T-helper 17 cell (primary cell): ENCODE measurements at places on chromosomes 4 and X.

GRCh38 chr4:81049907-81050306 is 19.4 kb downstream of the BMP3 start:
- DNase-seq, result no peak

DNA sequence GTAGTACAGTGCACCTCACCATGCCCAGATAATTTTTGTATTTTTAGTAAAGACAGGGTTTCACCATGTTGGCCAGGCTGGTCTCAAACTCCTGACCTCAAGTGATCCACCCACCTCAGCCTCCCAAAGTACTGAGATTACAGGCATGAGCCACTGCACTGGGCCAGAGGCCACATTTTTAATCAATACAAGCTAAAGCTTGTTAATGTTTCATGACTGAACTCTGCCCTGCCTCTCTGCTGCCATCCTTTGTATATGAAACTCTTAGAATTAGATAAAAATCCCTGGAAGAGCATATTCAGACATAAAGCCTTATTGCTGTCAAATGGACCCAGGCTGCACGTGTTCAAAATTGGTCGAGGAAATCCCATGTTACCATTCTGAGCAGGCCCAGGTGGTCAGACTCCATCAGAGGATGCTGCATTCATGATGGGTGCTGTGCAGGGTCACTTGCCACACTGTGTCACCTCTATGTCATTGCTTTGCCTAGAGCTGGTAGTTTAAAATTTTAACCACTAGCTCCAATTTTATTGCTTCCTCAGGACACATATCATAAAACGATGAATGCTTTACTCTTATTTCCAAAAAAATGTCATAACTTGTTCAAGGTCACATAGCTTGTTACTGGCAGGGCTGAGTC is 45.2 kb downstream of the LNX1 start:
- no peak for DNase-seq

GRCh38 chr4:140448162-140448561 is 20.7 kb upstream of the CLGN start:
- DNase-seq, result no peak

DNA sequence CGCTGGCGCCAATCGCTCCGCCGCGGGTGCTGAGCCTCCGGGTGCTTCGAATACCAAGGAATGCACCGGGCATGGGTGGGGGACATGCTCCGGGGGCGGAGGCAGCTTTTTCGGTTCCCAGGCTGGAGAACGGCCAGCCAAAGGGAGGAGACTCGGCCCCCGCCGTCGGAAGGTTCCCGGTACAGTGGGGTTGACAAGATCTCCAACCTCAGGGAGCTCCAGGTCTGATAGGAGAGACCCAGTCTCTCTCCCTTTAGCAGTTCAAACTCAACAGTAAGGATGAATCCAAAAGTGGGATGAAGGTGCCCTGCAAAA is 29.1 kb upstream of the BCORL1 start:
- DNase-seq, result no peak

DNA sequence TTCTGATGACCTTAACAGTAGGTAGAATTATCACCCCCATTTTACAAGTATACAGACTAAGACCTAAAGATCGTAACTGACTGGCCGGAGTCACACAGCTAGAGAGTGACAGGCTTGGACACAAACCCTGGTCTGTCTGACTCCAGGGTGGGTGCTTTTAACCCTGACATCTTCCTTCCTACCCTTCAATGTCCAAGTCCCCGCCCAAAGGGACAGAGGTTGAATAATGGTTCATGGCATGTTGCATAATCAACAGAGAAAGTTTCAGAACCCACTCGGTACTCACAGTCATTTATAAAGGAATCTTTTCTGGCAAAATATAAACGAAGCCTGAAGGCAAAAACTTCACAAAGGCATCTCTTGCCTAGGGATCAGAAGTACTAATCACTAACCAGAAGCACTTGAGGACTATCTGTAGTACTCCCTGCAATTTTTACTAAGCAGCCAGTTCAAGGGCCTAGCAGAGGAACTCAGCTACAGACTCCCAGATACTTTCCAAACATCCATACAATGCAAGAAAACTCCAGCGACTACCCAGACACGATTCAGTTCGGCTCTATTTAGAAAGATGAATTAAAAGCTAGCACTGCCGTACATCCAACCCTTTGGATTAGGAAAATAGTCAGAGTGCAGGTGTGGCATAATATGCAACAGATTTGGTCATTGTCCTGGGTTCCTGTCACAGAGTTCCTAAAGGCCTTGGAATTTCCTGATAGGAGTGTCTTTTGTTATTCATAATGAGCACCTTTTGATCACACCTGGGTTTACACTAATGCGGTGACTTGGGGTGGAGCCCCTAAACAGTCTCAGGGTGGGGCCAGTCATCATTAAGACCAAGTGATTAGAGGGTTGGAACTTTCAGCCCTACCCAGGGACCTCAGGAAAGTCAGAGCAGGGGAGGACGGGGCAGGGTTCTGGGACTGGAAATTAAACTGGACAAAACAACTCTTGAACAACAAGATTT is 44.0 kb downstream of the RELL1 start:
- DNase-seq, result no peak

GRCh38 chr4:110197529-110198042 is 829 bp downstream of the ELOVL6 start:
- DNase-seq, result no peak

- DNase-seq, result no peak
Measured at GRCh38 chr4:8077181-8078108, 81.2 kb downstream of the ABLIM2 start.

- DNase-seq, result no peak
Measured at GRCh38 chr4:129966175-129966574, 870.2 kb downstream of the C4orf33 start.

- no peak for DNase-seq
Measured at GRCh38 chrX:35023683-35024082, 81.1 kb downstream of the FAM47B start.

DNA sequence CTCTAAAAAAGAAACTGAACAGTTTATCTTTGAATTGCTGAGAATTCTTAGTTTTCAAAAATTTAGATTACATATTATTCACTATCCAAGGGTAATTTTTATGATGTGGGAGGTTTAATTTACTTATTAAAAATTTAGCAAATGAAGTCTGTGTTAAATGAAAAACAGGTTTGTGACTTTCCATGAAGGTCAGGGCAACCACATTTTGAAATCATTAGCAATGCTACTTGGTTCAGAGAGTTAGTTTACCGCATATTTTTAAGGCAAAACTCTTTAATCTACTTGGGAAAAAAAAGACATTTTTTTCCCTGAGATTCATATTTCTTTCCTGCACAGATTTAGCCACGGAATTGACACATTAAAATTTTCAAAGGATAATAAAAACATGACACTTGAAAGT is 37.3 kb upstream of the PRSS12 start:
- DNase-seq, result no peak

DNA sequence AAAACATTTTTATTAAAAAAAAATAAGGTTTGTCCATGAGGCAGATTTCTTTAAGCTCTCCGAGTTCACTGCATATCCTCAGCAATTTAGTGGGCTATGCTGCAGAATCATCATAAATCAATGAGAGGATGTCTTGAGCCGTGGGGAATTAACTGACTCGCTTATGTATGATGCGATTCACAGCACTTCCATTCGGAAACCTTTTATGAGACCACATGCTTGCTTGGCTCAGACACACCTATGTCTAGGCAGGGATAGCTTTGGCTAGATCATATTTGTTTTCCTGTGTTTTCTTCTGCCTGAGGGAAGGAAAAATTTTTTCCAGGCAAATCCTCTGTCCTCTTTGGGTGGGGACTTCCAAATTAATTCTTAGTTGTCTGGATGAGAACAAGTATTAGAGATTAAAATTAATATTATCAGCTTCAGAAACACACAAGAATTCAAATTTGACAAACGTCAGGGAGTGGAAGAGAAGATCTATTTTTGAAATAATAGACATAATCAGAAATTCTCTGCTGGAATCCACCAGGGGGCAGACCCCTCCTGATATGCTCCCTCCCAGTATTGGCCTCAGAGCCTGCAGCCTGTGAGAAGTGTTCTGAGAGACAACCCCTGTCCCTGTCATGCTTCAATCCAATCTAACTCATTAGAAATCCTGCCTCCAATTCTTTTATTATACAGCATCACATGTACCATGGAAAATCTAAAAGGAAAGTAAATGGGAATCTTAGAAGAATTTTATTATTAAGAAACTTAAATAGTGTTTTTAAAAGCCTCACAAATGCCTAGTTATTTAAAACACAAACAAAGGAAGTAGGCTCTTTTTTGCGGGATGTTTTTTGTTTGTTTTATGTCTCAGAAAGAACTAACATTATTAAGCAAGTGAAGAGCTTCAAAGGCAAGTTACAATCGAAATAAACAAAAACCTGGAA is 345.1 kb upstream of the TACR3 start:
- no peak for DNase-seq

DNA sequence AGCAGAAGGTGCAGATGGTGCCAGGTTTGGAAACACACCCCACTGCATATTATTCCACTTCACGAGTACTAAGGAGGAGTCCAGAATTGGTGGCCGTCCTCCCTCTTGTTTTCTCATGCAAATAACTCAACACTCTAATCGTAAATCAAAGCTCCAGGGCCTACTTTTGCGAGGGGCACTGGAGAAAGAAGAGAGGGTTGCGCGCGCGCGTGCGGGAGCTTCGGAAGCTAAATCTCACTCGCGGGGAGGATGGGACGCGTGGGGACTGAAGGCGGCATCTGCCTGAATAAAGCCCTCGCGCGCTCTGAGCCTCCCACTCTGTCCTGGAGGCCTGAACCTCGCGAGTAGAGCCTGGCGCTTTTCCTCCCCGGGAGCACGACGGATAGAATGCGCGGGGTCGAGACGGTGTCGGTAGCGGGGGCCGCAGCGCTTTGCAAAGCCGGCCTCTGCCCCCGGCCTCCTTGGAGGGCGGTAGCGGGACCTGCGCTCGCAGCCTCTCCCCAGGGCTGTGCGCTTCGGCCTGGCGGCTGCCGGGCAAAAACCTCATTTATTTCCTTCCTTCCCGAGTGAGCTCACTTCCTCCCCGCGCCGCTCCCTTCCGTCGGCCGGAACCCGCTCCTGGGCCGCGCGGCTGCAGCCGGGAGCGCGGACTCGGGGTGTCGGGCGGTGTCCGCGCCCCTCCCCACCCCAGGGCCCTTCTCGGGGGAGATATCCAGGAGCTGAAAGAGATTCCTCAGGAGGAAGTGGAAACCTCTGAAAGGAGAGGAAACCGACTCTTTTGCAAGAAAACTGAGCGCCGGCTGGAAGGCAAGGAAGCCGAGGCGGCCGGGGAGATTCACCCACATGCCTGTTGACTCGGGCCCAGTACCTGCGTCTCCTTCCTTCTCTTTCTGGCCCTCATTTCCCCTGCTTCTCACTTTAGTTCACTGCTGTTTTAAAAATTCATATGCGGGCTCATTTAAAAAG is 20.7 kb downstream of the HAND2 start:
- no peak for DNase-seq

DNA sequence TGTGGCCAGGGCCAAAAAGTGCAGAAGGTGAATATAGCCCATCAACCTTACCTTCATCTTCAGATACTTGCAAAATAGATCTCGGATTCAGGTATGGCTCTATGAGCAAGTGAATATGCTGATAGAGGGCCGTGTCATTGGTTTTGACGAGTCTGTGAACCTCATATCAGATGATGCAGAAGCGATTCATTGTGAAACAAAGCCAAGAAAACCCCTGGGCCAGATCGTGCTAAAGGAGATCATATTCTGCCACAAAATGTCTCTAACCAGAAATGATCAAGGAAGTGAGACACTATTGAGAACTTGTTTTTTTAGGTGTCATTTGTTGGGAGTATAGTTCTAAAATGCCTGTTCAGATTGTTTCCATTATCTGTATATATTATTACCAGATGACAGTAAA is 48.3 kb downstream of the PDK3 start:
- DNase-seq, result no peak

DNA sequence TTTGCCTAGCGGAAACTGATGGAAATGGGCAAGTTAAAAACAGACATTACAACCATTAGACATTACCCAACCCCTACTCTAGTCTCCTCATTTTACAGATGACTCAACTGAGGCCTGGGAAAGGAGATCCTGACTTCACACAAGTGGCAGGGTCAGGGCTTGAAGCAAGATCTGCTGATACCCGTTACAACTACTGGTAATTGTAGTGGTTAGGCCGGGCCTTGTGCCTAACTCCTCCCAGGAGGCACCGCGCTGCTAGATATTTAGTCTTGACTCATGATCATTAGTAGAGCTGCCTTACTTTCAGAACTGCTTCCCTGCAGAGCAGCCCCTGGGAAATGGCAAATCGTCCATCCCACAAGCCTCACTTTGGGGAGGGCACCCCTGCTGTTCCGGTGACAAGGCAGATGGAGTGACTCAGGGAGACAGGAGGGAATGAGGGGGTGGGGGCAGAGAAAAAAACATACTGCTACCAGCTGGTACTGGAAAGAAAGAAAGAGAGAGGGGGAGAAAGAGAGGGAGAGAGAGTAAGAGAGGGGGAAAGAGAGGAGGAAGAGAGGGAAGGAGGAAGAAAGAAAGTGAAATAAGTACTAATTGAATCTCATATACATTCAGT is 12.2 kb downstream of the ARHGEF6 start:
- peak; percentile 5 for DNase-seq

DNA sequence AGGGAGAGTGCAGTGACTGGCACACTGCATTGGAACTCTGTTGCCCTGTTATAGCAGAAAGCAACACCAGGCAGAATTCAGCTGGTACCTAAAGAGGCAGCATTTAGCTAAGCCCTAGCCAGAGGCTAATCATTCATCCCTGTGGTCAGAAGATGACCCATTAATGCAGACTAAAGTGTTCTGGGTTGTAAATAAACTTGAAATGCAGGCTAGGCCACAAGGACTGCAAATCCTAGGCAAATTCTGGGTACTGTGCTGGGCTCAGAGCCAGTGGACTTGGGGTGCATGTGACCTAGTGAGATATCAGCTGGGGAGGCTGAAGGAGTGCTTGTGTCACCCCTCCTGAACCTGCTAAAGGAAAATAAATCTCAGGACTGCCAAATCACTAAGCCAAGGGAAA is 91.2 kb downstream of the LPAR4 start:
- no peak for DNase-seq

DNA sequence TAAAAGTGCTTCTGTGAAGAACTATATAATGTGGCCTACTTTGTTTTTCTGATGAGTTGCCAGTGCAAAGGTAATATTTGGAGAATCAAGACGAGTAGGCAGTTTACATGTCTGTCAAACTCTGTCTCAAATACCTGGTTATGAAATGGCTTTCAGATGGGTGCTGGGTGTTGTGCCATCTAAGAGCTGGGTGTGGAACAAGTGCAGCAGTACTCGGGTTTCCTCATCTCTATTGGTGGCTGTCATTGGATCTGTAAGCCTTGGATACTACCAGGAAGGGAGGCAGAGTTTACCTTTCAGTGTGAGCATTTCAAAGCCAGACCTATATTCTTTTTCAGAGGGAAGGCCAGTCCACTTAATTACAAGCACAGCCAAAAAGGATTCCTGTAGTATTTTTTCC is 37.2 kb downstream of the MTM1 start:
- DNase-seq, result no peak
